ENCODE measurements at places on chromosomes 11 and 22. TPM values are rescaled to one million over a fixed set of nuclear protein-coding genes. Genes with fewer than 3 reads are reported as not detected.

Gene INPP5J
- total RNA-seq = 0.23 TPM

Gene ANO5
- total RNA-seq = 0.06 TPM

Gene TBCEL
- total RNA-seq = 8.6 TPM

Gene TMEM191B
- total RNA-seq = 0.10 TPM

Gene MCHR1
- not detected for total RNA-seq

Gene MAJIN
- total RNA-seq = not detected

Gene RHOD
- total RNA-seq = not detected

Gene NLRP14
- total RNA-seq = not detected

Gene RIMBP3B
- 0.30 TPM for total RNA-seq

Gene ARHGAP8
- total RNA-seq = not detected

Gene UBQLNL
- not detected for total RNA-seq
